AG04450 (cell line): ENCODE measurements at places on chromosomes 4 and X.

GRCh38 chr4:83361416-83362103 is 26.9 kb upstream of the HPSE start:
- DNase-seq, result no peak

GRCh38 chr4:122911588-122911987 is 10.8 kb downstream of the NUDT6 start:
- DNase-seq, result no peak

GRCh38 chr4:99403380-99404184 is 31.6 kb downstream of the ADH7 start:
- no peak for DNase-seq

- peak; percentile 70 for DNase-seq
Measured at GRCh38 chr4:138222046-138222445, 20.1 kb downstream of the SLC7A11 start.

DNA sequence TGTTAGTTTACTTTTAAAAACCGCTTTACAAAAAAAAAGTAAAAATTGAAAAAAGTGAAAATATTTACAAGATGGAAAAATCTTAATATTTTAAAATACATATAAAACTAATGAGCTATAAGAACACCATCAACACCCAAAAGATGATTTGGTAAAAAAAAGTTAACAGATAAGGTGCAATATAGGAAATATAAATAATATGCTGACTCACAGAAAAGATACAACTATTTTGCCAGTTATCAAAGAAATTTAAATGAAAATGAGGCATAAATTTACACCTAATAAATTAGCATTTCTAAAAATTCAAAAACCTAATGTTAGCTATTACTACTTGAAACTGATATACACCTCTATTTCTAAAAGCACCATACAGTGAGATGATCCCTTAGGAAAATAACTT is 54.5 kb downstream of the BRWD3 start:
- DNase-seq, result no peak

- no peak for DNase-seq
Measured at GRCh38 chr4:13970349-13970748, 342.8 kb upstream of the BOD1L1 start.

- no peak for DNase-seq
Measured at GRCh38 chrX:68840256-68840655, 11.4 kb downstream of the EFNB1 start.

- no peak for DNase-seq
Measured at GRCh38 chr4:183181081-183181480, 82.0 kb downstream of the WWC2 start.

DNA sequence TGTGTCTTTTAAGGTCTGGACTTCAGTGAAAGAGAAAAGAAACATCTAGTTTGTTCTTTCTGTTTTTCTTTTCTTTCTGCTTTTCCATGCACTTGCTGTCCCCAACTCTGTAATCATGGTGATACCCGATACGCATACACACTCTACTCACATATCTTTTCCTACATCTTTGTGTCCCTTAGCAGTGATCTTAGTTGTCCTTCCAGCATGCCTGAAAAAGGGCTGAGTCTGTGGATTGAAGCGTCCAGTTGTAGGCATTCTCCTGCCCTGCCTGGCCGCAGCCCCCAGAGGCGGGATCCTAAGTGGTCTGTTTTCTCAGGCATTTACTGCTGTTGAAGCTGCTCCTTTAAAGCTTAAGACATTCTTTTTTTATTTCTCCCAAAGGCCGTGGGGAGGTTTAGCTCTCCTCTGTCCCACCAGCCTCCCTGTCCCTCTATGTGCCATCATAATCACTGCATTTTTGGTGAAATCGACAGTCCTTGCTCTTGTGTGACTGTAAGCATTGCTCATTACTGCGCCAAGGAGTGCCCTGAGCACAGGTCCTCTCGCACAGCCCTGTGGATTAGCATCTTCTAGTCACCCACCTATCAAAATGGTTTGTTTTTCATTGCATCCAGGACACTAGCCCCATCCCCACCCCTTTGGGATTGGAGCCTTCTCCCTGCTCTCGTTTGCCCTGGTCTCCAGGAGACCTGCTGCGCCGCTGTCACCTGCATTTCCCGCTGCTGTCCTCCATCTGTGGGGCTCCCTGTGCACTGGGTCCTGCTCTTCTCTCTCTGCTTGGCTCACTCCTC is 4.4 kb downstream of the RGS12 start:
- DNase-seq, result no peak

DNA sequence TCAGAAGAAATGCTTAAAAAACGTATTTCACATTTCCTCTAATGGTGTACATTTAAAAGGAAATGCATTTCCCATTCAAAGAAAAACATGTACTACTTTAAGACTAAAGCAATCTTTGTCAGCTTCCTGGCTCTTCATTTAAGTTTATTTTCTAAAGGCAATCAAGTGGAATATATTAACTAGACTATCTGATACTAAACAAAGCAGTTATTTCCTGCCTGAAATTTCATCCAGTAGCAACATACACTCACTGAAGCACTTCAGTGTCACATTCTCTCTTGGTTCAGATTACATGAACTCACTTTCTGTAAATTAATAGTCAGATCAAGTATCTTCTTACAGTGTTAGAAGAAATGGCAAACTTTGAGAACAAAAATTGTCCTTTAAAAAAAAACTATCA is 42.5 kb downstream of the LRBA start:
- DNase-seq, result no peak

DNA sequence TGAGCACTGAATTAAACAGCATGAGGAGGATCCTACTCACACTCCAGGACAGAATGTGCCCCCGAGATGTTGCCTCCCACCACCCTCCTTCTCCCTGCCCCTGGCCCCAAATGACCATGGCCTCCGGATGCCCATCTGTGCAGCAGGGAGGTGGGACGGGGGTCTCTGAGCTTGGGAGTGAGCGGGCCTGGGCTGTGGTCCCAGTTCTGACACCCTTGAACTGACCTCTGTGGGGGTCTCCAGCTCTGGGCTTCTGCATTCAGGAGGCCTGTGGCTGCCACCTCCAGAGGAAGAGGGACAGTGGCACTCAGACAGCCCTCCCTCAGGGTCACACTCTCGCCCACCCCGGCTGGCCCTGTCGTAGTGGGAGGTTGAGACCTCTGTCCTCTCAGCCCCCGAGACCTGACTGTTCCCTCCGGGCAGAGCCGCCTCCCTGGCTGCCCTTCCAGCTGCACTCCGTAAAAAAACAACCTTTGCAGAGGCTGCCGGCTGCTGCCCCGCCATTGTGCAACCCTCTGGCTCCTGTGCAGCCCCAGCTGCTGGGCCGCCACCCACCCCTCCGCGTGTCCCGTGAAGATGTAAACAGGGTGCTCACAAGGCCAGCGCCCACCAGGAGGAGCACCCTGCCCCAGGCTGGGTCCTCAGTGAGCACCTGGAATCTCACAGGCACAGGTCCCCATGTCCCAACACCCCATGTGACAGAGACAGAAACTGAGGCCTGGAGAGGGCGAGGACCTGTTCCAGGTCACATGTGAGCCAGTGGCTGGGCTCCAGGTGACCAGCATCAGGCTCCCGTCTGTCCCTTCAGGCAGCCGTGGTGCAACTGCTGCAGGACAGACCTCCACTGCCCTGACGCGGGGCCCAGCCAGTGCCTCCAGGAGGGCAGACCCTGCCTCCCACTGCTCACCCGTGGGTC is 39.6 kb downstream of the HTRA3 start:
- DNase-seq, result peak; percentile 23

DNA sequence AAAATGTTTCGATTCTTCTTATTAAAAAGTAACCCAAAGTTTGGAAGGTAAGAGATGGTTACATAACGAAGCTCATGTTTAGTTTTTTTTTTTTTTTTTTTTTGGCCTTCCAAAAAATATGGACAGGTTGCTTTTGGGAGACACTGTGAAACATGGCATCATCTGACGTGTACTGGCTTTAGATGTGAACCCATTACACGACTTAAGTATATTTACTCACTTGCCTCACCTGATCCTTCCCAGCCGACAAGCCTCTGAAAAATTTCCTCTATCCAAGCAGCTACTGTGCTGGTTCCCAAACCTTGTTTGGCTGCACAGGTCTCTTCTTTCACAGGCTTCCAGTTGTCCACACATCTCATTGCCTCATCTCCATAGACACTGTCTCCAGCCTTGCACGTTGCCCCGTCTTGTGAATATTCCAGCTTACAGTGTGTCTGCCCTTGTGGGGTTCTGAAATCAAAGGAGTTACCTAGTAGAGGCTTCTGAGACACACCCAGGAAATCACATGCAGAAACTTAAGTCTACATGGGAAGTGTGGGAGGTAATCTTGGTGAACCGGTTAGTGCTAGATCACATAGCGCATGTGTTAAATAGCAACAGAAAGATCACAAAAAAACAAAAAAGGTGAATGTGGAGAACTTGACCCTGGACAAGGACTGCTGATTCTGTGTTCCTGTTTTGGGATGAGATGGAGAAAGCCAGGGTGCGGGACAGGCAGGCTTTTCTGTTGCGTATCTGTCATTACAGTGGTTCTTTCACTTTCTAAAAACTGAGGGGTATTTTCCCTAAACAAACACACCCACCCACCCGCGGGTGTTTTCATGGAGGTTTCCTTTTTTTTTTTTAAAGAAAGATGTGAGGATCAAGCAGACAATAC is 328.6 kb downstream of the ARHGAP10 start:
- DNase-seq, result no peak

GRCh38 chrX:76931518-76931917 is 504.0 kb downstream of the MAGEE1 start:
- DNase-seq, result no peak

DNA sequence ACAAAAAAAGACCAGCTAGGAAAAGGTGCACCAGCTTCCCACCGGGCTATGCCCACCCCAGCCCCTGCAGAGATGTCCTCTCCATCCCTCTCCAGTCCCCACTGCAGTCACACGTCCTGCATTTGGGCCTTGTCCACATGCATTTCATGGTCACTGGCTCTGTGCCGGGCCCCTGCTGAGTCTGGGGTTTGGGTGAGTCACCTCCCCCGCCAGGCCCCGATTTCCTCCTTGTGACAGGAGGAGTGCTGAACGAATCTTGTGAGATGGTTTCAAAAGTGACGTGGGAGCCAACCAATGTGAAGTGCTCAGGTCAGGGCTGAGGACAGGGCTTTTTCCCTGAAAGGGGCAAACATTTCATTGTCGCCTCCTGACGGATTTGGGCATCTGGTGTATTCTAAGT is 7.1 kb downstream of the CPZ start:
- peak; percentile 30 for DNase-seq

DNA sequence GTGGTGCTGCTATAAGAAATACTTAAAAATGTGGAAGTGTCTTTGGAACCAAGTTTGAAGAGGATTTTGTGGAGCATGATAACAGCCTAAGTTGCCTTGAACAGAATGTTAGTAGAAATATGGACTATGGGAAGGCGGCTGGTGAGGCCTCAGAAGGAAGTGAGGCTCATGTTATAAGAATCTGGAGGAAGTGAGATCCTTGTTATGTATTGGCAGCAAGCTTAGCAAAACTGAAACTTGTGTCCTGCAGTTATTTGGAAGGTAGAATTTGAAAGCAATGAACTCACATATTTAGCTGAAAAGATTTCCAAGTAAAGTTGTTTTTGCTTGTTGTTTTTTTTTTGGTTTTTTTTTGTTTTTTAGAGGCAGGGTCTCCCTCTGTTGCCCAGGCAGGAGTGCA is 13.6 kb upstream of the MED14 start:
- DNase-seq, result no peak
